GM23338 (cell line): ENCODE measurements at places on chromosomes 4 and X. TPM values are rescaled to one million over a fixed set of nuclear protein-coding genes. Genes with fewer than 3 reads are reported as not detected.

DNA sequence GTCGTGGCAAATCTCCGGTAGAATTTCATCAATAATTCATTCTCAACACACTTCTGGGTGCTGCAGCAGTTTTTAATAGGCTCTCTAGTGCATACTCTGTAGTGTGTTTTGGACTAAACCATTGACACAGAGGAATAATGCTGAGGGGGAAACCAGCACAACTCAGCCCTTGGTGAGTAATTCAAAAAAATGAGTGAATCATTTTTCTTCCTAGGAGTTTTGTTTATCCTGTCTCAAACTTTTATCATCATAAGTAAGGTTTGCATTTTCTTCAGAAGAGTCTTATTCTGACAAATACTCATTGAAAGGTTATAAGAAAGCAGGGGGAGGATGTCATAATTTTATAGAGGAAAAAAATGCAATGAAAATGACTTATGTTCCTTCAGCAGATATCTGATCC, 2542.7 kb downstream of the PCDH7 start:
- no peaks in the 10 kb centered on the region for H3K4me1 ChIP-seq
- DNase-seq = no peak

The MSMO1 gene
- total RNA-seq = 272 and 274 TPM in 2 replicates

The AMMECR1 gene
- total RNA-seq = 31.3 and 32.5 TPM in 2 replicates

The ZBTB33 gene
- total RNA-seq = 14.0 and 14.3 TPM in 2 replicates

DNA sequence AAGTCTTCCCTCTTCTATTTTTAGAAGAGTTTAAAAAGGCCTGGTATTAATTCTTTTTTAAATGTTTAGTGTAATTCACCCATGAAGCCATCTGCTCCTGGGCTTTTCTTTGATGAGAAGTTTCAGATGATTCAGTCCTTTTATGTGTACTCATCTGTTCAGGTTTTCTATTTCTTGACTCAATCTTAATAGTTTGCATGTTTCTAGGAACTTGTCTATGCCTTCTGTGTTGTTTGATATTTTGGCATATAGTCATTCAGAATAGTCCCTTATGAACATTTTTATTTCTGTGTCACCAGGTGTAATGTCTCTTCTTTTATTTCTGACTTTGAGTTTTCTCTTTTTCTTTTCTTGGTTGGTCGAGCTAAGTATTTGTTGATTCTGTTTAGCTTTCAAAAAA, 20.2 kb upstream of the IL2 start:
- H3K36me3 ChIP-seq = no peaks in the 10 kb centered on the region
- H3K4me1 ChIP-seq = no peaks in the 10 kb centered on the region
- no peak overlapping the region for H3K4me3 ChIP-seq
- no peak overlapping the region for H3K27ac ChIP-seq
- no peaks in the 10 kb centered on the region for H3K27me3 ChIP-seq

- H3K27ac ChIP-seq = no peak overlapping the region
- DNase-seq = no peak
- H3K27me3 ChIP-seq = no peaks in the 10 kb centered on the region
- no peak overlapping the region for H3K4me3 ChIP-seq
Measured at GRCh38 chrX:69988955-69989394, 60.8 kb downstream of the AWAT2 start.

DNA sequence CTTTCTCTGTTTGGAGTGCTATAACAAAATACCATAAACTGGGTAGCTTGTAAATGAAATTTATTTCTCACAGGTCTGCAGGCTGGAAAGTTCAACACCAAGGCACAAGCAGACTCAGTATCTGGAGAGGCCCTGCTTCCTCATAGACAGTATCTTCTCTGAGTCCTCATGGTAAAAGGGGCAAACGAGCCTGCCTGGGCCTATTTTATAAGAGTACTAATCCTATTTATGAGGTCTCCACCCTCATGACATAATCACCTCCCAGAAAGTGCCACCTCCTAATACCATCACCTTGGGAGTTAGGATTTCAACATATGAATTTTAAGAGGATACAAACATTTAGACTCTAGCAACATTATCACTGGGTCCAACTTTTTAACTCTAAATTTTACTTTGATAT, 200.3 kb downstream of the STPG2 start:
- H3K27me3 ChIP-seq = no peaks in the 10 kb centered on the region
- H3K36me3 ChIP-seq = no peaks in the 10 kb centered on the region
- H3K27ac ChIP-seq = no peak overlapping the region
- H3K4me3 ChIP-seq = no peak overlapping the region

The RNF150 gene
- 5.2 and 6.1 TPM in 2 replicates for total RNA-seq

DNA sequence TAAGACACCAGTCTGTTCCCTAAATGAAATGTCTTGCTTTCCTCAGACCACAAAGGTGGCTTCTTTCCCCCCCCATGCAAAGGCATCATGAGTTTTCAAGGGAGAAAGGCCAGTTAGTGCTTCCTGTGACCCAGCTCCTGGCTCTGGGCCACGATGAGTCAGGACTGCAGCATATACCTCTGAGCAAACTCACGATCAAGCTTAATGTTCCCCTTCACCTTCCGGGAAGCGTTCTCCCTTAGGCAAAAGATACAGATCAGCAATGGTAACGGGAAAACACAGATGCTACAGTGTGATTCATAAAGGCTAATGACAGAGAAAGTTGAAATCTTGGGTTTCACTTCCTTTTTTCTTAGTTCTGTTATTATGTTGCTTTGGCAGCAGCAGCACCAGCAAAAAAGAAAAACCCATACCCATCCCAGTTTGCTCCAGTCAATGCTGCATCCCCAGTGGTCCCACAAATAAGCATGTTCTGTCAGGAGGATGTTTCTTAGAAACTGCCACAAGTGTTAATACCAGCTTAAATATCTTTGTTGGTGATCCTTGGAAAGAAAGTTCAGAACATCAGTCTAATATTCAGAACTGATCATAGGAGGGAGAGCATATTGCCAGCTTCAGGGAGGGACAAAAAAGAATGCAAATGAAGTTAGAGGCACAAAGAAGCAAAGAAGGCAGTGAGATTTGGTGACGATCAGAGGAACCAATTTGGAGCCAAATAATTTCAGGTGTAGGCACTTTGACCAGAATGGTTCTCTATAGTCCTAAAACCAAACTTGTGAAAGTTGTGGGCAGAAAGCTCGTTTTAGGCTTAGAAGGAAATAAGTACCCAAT, 41.2 kb downstream of the LONRF3 start:
- H3K4me1 ChIP-seq = no peaks in the 10 kb centered on the region
- no peak for DNase-seq
- H3K27ac ChIP-seq = no peak overlapping the region
- no peaks in the 10 kb centered on the region for H3K36me3 ChIP-seq
- H3K27me3 ChIP-seq = no peaks in the 10 kb centered on the region

The ATP1B4 gene
- not detected in 2 replicates for total RNA-seq

The F8 gene
- total RNA-seq = 1.8 and 2.9 TPM in 2 replicates

- no peak overlapping the region for H3K27ac ChIP-seq
- H3K36me3 ChIP-seq = no peaks in the 10 kb centered on the region
- no peaks in the 10 kb centered on the region for H3K27me3 ChIP-seq
- peak; percentile 44 for DNase-seq
- H3K4me1 ChIP-seq = no peaks in the 10 kb centered on the region
- no peak overlapping the region for H3K4me3 ChIP-seq
Measured at GRCh38 chr4:103915224-103915869, 195.6 kb upstream of the TACR3 start.
